ENCODE measurements at places on chromosomes 2 and 18.
A peak's percentile ranks its signal among the peaks of the same experiment; 100 is the strongest.

DNA sequence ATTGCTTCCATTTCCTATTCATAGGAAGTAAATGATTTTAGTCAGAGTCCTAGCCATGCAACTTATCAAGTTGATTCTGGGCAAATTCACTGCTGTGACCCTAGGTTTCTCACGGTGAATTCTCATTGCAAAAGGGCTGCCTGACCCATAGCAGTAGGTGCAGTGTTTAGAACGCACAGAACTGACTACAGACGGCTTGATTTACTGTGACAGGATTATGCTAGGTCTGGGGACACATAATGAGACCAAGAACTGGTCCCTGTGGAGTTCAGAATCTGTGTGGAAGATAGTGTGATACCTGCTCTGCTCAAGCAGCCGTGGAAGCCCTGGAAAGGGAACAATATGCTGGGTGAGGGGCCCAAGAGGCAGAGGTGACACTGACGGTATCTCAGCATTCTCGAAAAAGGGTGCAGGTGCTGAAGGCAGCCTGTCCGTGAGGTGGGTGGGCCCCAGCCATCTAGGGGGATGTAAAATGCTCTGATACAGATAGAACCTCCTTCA is 46.4 kb downstream of the ABCG8 start:
- DNase-seq: no peak

DNA sequence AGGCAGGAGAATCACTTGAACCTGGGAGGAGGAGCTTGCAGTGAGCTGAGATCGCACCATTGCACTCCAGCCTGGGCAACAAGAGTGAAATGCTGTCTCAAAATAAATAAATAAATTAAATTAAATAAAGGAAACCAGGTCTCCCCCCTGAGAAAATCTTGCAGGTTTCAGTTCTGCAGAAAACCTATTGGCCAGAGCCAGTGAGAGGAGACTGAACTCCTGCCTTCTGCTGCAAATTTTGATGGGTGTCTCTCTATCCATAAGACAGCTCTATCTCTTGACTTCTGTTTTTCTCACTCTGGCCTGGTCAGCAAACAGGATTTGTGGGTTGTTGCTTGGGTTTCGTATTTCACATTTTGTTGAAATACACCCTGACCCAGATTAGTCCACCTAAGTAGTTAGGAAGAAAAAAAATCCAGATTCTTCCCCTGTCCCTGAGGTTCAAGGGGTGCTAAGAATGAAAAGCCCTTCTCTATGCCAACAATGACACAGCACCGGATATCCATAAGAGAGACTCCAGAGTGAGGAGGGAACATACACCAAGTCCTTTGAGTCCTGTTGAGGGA is 86.7 kb upstream of the MAP4K4 start:
- DNase-seq: no peak

DNA sequence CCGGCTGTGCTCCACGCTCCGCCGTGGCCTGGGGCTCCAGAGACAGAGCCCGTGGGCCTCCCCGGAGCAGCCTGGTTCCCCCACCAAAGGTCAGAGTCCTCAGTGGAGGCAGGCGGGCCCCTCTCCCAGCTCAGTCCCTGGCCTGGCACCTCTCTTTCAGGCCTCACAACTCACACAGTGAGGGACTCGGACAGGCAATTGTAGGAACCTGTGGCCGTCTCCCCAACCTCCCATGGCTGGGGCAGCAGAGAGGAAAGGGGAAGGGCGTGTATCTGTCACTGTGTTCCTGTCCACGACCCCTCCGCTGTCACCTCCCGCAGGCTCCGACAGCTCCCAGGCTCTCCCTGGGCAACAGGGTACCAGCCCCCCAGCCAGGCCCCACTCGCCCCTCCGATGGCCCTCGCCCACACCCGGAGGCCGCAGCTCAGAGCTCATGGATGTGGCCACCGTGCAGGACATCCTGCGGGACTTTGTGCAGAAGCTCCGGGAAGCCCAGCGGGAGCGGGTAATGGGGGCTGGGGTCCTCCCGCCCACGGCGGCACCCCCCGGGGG is 32.4 kb upstream of the SNED1 start:
- DNase-seq: peak; percentile 72

DNA sequence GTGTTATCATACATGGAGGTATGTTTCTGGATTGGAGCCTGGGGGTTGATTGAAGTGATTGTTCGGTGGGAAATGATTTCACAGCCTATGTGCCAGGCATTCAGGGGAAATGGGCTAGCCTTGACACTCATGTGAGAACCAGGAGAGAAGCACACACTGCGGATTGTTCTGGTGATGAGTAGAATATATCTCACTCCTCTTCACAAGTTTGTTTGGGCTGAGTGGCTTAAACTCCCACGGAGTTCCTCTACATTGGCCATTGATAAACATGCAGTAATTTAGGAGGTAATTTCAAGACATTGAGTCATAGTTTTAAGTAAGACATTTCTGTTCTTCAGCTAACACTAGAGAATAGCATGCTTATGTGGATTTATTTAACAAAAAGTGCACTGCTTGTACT is 498.9 kb upstream of the NETO1 start:
- DNase-seq: no peak

GRCh38 chr2:135947483-135947882 is 37.9 kb downstream of the DARS1 start:
- DNase-seq: no peak

DNA sequence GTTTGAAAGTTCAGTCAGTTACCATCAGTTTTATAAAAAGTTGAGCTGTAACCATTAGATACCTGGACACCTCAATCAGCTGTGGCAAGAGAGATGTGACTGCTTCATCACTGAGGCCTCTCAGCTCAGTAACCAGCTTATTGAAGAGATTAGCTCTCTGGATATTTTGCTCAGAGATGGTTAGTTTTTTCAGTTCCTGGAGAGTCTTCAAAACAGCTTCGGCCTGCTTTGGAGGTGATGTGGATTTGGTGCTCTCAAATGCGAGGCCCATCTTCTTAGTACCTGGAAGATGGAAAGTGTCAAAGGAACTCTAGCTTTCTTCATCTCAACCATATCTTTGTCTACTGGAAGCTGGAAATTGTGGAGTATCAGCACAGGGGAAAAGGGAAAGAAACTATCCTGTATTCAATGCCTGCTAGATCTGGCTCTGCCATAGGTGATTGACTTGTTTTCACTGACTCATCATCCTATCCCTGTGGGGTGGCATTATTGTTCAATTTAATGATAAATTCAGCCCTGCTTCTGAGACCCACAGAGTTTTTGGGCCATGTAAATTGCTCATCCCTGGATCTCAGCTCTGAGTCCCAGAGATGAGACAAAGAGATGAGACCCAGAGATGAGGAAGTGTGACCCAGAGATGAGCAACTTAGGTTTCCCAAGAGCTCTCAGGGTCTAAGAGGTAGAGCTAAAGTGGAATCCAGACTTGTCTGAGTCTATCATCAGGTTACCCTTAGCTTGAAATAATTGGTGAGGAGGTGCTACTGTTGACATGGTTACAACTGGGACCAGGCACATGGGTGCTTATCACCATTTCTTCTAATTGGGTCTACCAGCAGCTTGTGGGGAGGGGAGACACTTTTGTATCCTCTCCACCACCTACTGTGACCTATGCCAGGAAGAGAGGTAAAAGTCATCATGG is 10.4 kb downstream of the APOB start:
- DNase-seq: no peak

- no peak for DNase-seq
Observed at GRCh38 chr2:181988154-181988924, 2.7 kb downstream of the PPP1R1C start.

GRCh38 chr2:16478434-16479210 is 187.0 kb downstream of the CYRIA start:
- DNase-seq: no peak

GRCh38 chr2:109256111-109256510 is 127.1 kb downstream of the SH3RF3 start:
- DNase-seq: no peak

- no peak for DNase-seq
Observed at GRCh38 chr18:59087391-59087790, 52.3 kb upstream of the SEC11C start.

DNA sequence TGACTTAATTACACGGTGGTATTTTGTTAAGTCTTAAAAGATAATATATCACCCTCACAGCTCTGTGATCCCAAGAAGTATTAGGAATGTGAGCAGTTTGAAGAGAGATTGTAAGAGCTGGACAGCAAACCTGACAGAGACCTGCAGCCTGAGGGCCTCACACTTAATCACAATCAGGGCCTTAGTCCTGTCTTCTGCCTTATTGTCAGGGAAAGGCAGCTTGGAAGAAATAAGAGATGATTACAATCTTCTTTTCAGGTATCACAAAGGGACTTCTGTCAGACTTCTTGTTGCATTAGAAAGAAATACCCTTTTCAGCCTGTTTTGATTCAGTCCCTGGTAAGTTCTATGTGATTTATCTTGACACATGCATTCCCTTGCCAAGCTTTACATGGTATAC is 1433.8 kb upstream of the SLC39A10 start:
- no peak for DNase-seq

DNA sequence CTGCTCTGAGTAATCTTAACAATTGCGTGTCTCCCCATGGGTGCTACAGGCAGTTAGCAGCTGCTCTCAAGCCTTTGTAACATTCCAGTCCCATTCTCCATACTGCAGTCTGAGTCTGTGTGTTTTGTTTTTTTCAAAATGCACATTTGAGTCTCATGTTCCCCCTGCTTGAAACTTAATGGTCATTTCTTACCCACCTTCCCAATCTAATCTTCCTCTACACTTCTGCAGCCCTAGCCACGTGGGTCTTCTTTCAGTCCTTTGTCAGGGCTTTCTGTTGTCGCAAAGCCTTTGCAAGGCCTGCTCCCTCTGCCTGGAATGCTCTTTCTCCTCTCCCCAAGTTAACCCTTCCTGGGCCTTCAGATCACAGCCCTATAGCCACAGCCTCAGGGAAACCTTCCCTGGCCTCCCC is 24.5 kb downstream of the ELAC1 start:
- no peak for DNase-seq

DNA sequence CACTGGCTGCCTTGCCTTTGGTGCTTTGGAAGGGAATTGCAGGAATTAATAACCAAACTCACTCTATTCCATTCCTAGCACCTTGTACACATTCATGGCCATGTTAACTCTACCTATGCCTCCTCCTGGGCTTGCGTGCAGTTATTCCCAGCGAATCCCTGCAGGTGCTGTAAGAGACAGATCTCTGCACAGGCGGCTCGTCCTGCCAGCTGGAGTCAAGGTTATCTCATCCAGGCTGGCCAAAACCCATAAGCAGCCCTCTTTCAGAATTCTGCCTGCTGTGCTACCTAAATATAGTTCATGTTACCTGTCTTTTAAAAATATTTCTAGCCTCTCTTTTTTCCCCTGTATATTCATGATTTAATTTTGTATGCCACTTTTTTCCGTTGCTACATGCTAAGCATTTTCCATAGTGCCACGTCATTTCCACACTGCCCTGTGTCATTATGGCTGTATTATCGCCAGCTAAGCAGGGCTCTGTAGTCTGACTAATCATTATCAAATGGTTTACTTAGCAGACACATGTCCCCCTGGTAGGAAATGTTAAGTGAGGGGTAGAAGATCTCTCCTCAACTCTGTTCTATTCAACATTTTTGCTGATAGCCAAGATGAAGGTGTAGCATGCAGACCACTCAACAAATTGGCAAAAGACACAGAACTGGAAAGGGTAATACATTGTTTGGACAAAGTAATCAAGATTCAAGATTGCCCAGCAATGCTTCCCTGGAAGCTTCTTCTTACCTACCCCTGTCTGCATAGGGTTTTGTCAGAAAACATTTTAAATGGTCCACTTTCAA is 79.7 kb upstream of the TAF1B start:
- DNase-seq: no peak

DNA sequence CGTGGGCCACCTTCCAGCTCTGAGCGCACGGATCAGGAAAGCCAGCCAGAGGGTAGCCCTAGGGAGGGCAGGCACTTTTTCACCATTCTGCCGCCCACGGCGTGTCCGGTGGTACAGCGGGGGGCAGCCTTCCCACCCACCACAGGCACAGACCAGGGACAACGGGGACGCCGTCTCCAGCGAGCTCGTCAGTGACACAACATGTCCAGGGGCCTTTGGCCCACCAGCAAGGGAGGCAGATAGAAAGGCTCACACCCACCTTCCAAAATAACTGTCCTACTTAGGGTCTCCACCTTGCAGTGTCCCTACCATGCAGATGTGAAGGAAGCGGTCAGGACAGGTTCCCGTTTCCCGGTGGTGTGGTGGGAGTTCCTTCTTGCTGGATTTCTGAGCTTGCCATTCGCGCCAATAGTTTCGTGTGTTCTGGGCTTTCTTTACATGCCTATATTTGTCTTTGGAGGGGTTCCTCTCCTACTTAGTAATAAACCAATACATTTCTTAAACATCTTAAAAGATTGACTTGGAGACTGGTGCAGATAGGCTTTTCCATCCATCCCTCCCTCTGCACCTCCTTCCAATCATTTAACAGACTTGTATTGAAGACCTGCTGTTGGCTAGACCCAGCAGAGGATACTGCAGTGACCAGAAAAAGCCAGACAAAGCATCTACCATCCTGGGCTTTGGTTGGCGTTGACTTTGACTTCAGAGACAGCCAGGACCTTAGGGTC is 872 bp downstream of the ASB1 start:
- DNase-seq: no peak

- peak; percentile 69 for DNase-seq
Observed at GRCh38 chr2:98564541-98565132, 43.7 kb downstream of the COA5 start.

DNA sequence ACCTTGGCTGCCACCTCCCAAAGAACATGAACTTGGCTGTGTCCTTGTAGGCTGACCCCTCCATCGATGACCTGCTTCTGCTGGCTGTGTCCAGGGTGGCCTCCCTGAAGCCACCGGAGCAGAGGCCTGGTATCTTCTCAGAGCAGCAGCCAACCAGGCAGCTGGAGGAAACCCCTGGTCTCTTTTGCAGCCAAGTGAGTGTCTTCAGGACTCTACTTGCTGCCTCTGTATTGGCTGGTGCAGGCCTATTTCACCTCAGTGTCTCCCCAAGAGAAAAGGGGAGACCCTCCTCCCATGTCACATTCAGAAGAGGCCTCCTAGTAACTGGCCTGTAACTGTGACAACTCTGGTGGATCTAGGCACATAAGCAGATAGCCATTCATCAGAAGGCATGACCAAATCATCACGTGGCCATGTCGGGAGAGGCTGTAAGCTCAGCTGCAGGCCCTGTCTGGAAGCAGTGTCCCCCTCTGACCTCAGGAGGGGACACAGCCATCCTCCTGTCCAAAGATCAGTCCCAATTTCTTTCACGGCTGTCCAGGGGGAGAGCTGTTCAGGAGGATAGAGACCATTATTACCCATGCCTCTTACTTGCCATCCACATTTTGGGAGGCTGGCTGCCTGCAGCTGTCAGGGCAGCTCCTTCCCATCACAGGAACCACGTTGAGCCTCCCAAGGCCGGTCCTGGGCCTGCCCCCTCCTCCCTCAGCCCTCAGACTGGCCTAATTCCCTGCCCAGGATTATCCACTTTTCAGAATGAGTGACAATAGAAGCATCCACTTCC is 20.9 kb upstream of the ROCK2 start:
- no peak for DNase-seq

DNA sequence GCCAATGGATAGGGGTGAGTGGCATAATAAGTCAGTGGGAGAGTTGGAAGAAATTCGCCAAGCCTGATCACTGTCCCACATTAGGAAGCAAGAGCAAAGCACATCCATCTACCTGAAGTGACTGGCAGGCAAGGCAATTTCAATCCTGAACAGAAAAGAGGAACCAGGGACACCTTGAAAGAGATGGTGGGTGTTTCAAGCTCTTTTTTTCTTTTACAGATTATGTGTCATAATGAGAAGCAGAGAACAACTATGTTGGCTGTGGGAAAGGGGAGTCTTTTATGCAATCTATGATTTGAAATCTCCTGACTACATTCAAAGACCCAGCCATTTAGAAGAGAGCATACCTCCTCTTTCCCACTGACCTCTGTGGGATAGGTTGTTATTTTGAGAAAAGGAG is 63.5 kb downstream of the TGIF1 start:
- no peak for DNase-seq

GRCh38 chr2:236758406-236758805 is 188.8 kb downstream of the ACKR3 start:
- no peak for DNase-seq

Measured in cardiac septum (tissue), 1 donor.